Activated naive CD4-positive, alpha-beta T cell treated with anti-CD3 and anti-CD28 coated beads, Interleukin-2, amount 50 U/mL, for 72 hours (primary cell): ENCODE measurements at places on chromosomes 7 and 10. TPM values are rescaled to one million over a fixed set of nuclear protein-coding genes. Genes with fewer than 3 reads are reported as not detected.

Gene TMEM270
- not detected for total RNA-seq

Gene SGPL1
- total RNA-seq: 23.9 TPM

Gene CPA1
- not detected for total RNA-seq

Gene ZEB1
- total RNA-seq: 56.8 TPM

Gene SAP25
- 26.0 TPM for total RNA-seq

Gene TMEM225B
- total RNA-seq: 4.1 TPM

Gene CRHR2
- total RNA-seq: not detected

Gene PTF1A
- not detected for total RNA-seq

Gene OR2F2
- not detected for total RNA-seq

Gene BTBD16
- total RNA-seq: not detected

Gene FEZF1
- total RNA-seq: not detected

Gene FFAR4
- total RNA-seq: not detected

Gene PNLIPRP1
- not detected for total RNA-seq

Gene SCART1
- total RNA-seq: 3.8 TPM

Gene GPR15LG
- total RNA-seq: not detected

Gene TMEM26
- not detected for total RNA-seq

Gene JAKMIP3
- total RNA-seq: 0.82 TPM

Gene NACAD
- total RNA-seq: 0.09 TPM
